ENCODE measurements at places on chromosomes 6 and 20. TPM values are rescaled to one million over a fixed set of nuclear protein-coding genes. Genes with fewer than 3 reads are reported as not detected.

SNAI1 gene
- 0.51 TPM for total RNA-seq

VSX1 gene
- not detected for total RNA-seq

ATP6V1G2 gene
- total RNA-seq = 1.4 TPM

KHDC1 gene
- total RNA-seq = 2.9 TPM

AKAP7 gene
- total RNA-seq = 6.1 TPM

DEFB124 gene
- total RNA-seq = not detected

CGA gene
- total RNA-seq = not detected

HLA-DOA gene
- total RNA-seq = 8.4 TPM

BMP5 gene
- total RNA-seq = not detected

FBXO9 gene
- 73.2 TPM for total RNA-seq

MEP1A gene
- not detected for total RNA-seq

CRISP2 gene
- not detected for total RNA-seq

PDCD2 gene
- total RNA-seq = 85.0 TPM
